RKO (cell line): ENCODE measurements at places on chromosomes 6 and 20.

DNA sequence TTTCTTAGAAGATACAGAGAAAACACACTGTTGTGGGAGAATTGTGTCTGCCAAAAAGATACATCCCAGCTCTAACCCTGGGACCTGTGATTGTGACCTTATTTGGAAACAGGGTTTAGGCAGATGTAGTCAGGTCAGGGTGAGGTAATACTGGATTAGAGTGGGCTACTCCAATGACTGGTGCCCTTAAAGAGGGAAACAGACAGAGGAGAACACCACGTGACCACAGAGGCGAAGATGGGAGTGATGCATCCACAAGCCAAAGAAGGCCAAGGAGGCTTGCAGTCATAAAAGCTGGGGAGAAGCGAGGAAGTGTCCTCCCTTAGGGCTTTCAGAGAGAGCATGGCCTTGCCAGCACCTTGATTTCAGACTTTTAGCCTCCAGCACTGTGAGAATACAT lies 35.6 kb downstream of the SLC52A3 start:
- DNase-seq, result no peak

DNA sequence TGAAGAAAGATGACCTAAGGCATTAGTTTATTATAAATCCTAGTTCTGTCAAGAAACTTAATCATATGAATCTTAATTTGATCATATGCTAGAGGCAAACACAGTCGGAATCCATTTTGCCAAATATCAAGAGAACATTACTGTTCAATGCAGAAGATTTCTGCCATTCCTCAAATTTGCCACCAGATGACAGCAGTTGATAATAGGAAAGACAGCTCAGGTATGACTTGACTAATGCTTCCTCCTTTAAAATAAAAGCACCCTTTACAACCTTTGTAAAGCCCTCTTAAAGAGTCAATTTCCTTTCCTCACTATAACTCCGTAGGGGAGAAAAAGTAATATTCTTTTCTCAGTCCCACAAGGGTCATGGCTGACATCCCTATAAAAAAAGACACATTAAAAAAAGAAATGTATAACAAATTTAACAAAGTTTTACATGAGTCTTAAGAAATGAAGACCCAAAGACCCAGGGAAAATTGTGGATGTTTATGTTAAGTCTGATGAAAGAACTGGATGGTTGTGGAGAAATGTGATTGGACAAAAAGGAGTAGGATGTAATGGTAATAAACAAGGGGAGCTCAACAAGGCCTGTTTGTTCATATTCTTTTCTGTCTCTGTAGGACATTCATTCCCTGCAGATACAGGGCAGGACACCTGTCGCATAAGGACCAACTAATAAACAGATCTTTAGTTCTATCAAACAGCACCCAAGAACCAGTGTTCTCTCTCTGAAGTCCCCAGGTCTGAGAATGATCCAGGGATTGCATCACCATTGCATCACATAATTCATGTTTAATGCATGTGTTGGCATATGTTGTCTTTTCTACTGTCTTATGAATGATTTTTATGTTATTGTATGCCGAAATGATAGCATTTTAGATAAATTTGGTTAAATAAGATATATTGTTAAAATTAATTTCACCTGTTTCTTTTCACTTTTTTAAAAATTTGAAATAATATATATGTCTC lies 23.0 kb upstream of the IL17A start:
- peak; percentile 72 for DNase-seq

DNA sequence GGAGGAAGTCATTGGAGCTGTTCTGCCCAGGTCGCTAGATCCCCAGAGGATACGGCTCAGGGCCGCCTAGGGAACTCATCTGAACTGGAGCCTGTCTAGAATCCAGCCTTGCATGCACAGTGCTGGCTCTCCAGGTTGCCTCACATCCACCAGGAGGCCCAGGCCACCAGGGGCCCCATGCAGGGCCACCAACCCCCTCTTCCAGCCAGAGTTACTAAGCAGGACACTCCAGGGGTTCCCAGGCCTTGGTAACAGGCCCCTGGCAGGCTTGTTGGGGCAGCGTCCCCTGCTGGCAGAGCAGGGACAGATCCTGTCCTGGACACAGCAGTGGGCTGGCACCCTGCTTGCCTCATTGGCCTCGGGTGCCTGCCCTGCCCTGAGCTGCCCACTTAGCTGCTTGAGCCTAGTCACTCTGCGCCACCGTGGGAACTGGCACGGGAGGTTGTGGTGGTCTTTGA lies 35.3 kb downstream of the EFCAB8 start:
- no peak for DNase-seq

GRCh38 chr20:598133-598850 lies 11.8 kb downstream of the TCF15 start:
- no peak for DNase-seq

DNA sequence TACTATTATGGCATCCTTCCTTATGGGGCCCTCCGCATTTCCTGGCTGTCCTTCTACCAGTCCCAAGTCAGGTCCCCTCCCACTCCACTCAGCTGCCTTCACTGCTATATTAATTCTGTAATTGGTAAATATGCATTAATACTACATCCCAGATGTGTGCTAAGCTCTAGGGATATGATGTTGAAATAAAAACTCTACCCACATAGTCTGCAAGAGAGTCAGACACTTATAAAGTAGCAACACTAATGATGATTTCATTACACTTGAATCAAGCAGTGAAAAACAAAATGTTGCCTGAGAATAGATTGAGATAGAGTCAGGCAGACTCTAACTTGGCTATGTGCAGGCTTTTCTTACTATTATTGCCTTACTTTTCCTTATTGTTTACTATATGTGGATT lies 62.4 kb downstream of the AIG1 start:
- DNase-seq, result no peak

GRCh38 chr6:32224696-32225095 lies 829 bp upstream of the NOTCH4 start:
- DNase-seq, result no peak

DNA sequence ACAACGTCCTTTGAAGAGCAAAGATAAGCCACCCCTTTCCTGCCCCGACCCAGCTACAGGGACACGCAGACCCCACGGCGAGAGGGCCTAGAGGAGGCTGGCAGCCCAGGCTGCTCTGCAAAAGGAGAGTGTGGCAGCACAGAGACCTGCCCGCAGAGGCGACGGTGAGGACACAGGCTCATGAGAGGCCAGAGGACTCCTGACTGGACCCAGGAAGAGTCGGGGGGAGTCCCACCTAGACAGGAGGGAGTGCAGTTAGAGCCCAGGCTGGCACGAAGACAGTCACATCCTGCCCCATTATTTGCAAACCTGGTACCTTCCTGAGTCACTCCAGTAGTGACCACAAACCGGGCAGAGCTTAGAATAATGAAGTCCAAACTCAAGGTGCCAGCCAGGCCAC lies 227.7 kb upstream of the CDH4 start:
- no peak for DNase-seq

DNA sequence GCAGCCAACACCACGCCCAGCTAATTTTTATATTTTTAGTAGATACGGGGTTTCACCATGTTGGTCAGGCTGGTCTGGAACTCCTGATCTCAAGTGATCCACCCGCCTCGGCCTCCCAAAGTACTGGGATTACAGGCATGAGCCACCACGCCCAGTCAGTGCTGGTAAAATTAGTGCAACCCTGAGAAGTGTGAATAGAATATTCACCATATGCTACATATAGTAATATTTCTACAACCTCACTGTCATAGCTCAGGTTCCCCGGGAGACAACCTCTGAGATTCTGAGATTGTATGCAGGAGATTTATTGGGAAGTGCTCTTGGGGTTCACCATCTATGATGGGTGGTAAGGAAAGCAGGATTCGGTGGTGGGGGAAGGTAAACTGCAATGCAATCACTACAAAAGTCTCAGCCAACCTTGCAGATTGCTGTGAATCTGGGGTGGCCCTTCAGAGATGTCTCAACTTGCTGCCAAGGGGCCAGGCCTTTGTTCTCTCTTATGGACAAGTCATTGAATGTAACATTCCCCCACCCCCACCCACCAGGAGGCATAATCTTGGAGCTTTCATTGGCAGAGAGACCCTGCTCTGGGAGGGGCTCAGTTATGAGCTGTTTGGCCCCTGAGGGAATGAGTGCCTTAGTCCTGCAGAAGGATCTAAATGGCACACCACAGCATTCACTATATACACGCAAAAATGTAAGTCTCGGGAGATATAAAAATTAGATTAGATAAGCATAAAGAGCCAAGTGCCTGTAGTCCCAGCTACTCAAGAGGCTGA lies 34.0 kb upstream of the SEC63 start:
- DNase-seq, result no peak

- no peak for DNase-seq
These were observed 40.1 kb downstream of the DNAH8 start for GRCh38 chr6:38755207-38755606.

- no peak for DNase-seq
These were observed 508.2 kb upstream of the JAG1 start for GRCh38 chr20:11181966-11182365.

DNA sequence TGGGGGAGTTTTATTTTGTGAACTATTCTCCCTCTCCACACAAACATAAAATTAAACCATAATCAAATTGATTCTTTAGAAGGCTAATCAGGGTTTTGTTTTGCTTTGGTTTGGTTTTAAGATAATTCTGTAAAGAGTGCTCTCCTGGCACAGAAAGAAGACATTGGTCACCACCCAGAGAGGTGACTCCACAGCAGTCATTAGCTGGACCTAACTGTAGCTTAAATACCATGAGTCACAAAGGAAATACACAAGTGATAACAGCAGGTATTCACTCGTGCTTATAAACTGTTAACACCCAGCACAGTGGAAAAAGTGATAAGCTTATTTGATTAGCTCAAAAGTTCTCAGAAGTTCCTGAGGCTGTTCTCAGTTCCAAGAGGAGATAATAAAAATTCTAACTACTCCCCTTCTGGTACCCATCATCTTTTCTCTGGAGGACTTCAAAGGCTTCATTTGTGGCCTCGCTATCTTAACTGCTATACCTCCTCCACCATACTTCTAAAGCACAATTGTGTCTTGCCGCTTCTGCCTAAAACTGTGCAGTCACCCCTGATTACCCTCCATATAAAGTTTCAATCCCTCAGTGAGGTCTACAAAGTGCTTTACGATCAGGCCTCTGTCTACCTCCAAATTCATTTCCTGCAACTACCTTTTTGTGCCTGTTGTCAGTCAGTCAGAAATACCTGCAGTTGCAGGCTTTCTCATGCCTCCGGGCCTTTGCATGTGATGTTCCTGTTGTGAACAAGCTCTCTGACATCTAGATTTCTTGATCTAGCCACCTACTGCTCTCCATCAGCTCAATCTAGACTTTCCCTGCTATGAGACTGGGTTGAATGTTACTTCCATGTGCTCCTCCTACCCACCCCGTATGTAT lies 201.1 kb downstream of the SAMD5 start:
- DNase-seq, result no peak

- no peak for DNase-seq
These were observed 61.2 kb downstream of the IGF2R start for GRCh38 chr6:160030103-160030502.

DNA sequence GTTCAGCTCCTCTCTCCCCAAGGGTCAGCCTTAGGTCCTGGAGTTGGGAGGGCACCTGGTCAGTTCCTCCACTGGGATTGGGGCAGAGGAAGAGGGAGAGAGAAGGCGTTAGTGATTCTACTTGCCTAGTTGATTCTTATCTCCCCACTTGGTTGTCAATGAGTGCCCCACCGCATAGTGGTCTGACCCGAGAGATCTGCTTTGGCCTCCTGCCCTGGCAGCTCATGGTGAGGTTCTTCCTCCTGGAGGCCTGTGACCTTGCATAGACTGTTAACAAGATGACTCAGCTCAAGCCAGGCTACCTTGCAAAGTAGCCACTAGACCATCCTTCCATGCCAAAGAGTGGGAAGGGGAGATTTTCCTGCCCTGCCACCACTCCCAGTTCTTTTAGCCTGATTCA lies 160.6 kb downstream of the TMEM200A start:
- DNase-seq, result no peak

GRCh38 chr6:41528409-41528963 lies 17.7 kb upstream of the FOXP4 start:
- DNase-seq, result no peak

DNA sequence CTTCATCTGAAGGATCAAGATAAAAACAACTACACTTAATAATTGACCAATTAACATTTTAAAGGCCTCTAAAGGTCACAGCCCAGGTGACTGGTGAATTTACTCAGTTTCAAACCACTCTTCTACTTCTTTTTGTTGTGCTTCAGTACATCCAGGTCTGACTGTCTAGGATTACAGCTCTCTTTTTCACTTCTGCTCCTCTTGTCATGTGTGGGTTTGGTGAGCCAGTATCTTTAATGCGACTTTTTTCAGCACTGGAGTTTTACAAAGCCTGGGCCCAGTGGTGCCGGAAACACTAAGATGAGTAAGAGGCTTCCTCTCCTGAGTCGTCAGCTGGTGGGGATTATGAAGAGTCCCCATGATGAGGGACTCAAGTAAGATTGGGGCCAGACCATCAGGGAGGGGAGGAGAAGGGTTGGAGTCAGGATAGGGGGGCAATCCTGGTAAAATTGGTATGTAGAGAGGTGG lies 27.0 kb downstream of the HECA start:
- no peak for DNase-seq

DNA sequence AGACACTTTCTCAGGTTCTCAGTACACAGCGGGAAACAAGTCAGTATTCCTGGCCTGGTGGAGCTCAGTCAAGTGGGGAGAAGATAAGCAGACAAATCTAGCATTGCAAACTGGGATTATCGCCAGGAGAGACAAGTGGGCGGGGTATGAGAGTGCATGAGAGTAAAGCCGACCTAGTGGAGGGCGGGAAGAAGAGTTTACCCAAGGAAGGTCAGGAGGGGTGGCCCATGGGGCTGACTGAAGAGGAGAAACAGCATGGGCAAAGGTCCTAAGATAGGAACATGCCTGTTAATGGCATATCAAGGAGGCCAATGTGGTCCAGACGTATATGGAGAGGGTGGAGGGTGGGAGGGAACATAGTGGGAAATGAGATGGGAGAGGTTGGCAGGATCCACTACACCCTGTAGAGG lies 12.4 kb upstream of the CSNK2A1 start:
- no peak for DNase-seq

DNA sequence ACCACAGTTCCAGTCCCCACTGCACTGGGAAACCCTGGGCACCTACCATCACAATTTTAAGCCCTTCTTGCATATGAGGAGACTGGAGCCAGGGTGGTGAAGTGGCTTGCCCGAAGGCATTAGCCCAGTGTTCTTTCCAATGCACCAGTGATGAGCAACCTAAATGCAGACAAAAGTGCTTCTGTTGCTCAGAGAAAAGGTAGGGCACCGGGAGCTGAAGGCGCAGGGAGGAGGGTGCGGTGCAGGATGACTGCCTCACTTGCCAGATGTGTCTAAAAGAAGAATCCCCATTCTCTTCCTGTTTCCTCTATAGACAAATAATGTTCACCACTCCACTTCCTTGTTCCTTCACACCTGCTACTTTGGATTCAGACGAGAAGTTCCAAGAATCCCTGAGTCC lies 86.5 kb downstream of the QRSL1 start:
- no peak for DNase-seq
